ENCODE measurements at places on chromosomes 5 and 9.

- peak; percentile 55 for DNase-seq
These were observed 60.7 kb downstream of the HRH2 start for GRCh38 chr5:175718401-175719108.

GRCh38 chr5:97192580-97193354 is 9.7 kb upstream of the RIOK2 start:
- DNase-seq = no peak

GRCh38 chr5:140678993-140679392 is 5.6 kb upstream of the DND1 start:
- no peak for DNase-seq

DNA sequence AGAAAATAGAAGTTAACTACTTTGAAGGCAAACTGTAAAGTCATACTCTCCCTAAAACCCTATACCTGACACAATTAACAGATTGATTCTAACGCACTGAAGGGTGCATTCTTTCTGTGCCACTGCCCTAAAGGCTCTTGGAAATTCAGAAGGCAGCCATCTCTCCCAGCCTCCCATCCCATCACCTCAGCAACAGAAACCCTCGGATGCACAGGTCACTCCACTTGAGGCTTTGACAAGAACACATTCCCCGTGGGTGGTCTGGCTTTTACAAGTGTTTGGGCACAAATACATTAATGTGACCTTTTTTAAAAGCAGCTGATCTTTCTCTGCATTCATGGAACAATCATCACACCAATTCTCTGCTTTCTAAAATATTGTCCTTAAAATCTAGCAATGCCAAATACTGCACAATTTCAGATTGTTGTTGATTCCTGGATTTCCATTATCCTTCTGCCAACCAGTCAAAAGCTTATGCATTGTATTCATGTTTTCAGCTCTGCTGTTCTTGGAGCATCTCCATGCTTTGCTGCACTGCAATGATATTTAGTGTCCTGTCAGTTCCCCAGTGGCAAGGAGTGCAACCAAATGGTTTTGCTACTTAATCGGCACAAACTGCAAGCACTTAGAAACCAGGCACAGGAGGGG is 175.6 kb downstream of the TMEM161B start:
- DNase-seq = no peak

- DNase-seq = no peak
These were observed 44.7 kb upstream of the GABRP start for GRCh38 chr5:170738840-170739239.

DNA sequence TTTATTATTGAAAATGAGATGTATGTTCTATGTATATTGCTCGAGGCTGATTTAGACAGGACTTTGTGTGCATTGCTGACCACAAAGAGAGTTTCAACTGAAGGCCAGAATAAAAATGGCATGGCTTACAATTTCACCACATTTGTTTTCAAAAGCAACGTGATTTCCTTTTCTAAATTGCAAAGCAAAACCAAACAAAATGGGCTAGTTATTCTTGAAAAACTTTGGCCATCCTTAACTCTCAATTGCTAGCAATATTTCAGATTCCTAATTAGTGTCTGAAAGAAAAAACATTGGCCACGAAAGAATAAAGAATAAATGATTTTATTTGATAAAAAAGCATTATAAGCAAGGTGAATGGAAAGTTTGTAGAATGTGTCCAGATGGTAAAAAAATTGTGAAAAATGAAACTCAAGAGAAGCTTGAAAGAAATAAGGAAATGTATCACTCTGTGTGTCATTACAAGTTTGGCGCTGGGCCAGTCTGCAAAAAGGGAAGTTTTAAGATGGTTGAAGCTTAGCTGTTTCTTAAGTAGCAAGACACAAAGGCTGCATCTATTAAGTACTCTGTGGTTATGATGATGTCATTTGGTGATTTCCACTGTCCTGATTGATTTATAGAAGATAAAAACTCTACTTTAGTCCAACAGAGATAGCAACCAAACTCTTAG is 89.2 kb upstream of the PRLR start:
- no peak for DNase-seq

- no peak for DNase-seq
These were observed 1.3 kb upstream of the SUSD3 start for GRCh38 chr9:93057042-93057702.

- DNase-seq = no peak
These were observed 147.0 kb downstream of the GLIS3 start for GRCh38 chr9:4152876-4153275.

- no peak for DNase-seq
These were observed 7.6 kb downstream of the SLC36A3 start for GRCh38 chr5:151295791-151296477.

- DNase-seq = no peak
These were observed 778.9 kb upstream of the ZNF608 start for GRCh38 chr5:125525356-125525755.

DNA sequence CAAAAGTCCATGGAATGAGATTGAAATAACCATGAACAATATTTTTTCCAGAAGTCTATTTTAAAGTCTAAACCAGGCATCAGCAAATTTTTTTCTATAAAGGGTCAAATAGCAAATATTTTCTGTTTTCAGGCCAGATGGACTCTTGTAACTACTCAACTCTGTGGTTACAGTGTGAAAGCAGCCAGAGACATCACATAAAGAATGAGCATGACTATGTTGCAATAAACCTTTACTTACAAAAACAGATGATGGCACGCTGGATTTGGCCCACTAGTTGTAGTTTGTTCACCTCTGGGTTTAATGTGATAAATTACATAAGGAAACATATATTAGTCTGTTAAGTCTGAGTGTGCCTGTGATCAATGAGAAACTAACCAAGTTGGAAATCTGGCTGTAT is 319.2 kb downstream of the TRPM3 start:
- no peak for DNase-seq

DNA sequence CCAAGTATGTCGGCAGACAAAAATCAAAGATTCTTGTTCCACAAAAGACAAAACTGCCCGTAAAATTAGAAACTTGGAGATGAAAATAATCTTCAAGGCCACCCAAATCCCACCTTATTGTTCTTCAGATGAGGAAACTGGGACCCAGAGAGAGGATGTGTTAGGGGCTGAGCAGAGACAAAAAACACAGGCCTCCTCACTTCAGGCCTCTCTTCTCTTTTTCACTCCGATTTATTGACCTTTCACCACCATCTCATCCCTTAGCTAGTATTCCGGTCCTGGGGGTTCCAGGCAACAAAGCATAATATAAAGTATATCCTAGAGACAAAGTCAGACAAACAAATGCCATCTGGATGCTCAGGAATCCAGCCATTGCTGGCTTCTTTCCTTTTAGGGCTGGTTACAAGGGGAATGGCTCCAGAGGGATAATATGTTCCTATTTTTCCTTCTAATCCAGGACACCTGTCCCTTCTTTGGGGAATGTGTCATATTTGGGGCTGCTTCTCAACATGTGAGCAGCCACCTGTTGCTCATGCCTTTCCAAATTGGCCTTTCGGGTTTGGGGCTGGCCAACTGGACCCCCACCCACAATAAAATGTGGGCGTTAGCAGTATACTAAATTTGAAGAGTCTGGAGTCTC is 42.2 kb upstream of the AFAP1L1 start:
- DNase-seq = no peak

DNA sequence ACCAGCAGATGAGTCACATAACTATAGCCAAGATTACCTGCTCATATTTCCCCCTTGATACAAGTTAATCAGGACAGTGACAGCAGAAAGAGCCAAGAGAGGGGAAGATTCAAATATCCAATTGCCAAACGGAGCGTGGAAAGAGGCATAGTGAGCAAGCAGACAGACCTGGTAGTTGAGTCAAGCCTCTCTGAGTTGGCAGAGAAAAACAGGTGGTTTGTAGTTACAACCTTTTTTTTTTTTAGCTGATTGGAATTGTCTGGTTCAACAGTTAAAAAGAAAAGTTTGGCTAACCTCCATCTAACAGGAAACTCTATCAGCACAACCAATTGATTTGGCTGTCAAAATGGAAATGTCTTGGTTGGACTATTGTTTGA is 272.1 kb downstream of the TLE1 start:
- DNase-seq = no peak

- DNase-seq = no peak
These were observed 10.2 kb upstream of the IL12B start for GRCh38 chr5:159340511-159340910.

GRCh38 chr5:10248378-10249260 is 1.1 kb downstream of the ATPSCKMT start:
- no peak for DNase-seq
